ENCODE measurements at places on chromosomes 12 and 14.

DNA sequence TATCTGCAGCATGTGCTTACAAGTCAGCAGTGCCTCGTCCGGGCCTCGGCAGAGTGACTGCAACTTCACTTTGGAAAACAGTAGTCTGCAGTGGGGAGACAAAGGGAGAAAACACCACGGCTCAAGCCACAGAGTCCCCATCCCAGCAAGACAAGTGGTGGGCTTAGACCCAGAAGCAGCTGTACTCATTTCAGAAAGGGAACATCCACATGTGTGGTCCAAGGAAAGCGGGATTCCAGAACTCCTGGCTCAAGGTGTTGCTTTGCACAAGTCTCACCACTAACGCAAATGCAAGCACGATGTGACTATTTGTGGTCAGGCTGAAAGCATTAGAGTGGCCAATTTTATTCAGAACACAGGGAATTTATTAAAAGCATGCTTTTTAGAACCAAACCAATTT, 198.3 kb downstream of the TTC7B start:
- no peak for DNase-seq

DNA sequence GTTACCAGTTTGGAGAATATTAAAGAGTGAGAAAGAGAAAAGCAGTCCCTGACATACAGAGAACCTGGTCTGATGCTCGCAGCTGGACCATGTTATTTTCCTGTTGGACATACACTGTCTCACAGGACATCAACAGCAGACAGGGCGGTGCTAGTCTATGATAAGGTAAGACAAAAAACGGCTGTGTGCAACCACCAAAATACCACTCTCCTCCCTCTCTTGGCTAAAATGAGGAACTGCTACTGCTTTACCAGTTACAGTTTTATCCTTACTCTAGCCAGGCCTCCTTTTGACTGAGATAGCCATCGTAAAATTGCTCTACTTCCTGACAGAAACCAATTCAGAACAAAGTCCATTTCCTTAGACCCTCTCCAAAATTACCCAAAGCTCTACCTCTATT, 47.0 kb upstream of the ERGIC2 start:
- DNase-seq = no peak

DNA sequence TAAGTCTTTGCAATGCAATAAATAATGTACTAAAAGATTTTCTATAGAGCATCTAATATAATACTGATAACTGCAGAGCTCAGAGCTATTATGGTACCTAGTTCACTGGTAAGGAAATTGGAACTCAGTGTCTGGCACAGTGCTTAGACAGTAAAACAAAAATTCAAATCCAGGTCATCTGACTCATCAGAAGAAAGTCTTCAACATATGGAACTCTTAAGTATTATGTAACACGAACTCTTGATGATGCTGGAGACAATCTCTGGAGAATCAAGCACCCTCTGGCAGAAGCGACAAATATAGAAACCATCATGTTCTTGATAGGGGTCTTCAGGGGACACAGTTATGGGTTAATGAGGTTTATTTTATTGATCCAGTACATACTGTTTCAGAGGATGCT, 37.3 kb upstream of the TRHDE start:
- no peak for DNase-seq

DNA sequence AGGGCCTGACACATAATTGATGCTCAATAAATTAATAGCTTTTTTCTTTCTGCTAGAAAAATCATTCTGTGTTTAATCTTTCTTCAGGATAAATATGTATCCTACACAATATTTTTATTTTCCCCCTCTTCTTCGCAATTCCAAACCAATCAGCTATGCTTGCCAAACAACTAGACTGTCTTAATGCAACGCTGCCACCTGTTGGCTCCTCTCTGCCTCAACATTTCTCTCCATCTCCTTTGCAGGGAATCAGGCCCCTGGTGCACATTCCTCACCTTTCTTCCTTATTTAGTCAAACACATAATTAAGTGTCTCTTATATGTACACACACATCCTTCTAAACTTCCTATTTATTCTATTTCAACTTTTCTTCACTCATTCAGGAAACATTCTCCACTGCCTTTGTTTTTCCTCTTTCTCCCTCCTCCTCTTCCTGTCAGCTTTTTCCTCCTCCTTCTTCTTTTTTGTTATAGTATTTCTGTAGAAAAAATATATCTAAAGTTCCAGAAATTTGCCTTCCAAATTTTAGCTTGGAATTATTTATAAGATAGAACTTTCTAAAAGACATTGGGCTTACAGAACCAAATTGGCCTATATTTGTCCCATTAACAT, 406.0 kb downstream of the PRKD1 start:
- peak; percentile 41 for DNase-seq

- peak; percentile 2 for DNase-seq
Observed at GRCh38 chr12:121443193-121443870, 43.4 kb downstream of the RNF34 start.

DNA sequence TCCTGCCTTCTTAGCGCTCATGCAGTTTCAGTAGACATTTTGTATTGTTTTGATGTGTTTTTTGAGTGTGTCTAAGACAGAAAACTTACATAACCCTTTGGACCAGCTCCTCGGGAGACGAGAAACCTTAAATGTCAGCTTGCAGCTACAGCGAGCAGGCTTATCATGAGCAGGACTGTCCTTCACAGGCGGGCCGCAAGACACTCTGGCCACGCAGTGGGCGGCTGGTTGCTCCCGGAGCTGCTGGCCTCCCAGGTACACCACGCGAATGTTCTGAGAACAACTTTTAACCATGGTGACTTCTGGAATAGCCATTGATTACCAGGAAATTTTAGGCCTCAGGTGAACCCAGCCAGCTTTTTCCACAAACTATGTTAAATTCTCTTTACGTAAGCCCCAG, 164.1 kb upstream of the DIO3 start:
- no peak for DNase-seq

DNA sequence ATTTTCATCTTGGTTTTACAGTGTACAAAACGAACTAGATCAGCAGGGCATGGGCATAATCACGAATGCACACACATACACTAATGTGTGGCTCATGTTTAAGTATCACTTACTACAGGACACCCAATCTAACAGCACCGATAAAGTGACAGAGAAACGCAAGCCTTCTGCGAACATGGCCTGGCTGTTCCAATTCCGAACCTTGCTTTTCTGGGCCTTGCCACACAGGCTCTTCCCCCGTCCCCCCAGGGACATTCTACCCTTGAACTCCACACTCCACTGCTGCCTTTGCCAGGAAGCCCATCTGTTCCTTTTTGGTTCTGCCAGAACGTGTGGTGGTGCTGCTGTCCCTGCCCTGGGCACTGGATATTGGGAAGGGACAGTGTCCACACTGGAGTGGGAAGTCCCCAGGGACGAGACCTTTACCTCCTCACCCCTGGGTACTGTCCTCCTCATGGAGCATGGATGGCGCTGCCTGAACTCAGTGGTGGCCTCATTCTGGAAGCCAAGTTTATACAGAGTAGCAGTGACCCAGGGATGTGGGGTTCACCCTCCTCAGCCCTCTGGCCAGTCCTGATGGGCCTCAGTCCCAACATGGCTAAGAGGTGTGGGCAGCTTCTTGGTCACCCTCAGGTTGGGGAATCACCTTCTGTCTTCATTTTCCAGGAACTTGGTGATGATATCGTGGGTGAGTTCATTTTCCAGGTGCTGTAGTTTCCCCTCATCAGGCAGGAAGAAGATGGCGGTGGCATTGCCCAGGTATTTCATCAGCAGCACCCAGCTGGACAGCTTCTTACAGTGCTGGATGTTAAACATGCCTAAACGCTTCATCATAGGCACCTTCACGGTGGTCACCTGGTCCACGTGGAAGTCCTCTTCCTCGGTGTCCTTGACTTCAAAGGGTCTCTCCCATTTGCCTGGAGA, 7.9 kb downstream of the SERPINA1 start:
- DNase-seq = no peak

GRCh38 chr14:56471056-56471455, 108.5 kb upstream of the TMEM260 start:
- no peak for DNase-seq

DNA sequence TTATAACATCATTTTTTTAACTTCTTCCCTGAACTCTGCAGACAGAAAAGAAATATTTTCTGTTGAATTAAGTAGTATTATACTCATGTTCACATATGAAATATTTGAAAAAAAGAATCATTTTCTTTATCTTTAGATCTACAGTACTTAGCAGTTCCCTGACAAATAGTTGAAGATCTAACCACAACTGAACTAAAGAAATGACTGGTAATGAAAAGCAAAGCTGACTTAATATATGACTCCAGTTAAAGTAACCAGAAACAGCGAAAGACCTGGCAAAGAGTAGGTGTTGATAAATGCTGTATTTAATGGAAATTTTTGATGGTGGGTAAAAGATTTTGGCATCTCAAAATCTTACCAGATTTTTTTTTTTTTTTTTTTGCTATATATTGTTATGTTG, 207.1 kb upstream of the SLC16A7 start:
- DNase-seq = no peak

GRCh38 chr12:26097046-26097878, 27.6 kb downstream of the BHLHE41 start:
- peak; percentile 25 for DNase-seq
